CD4-positive, alpha-beta T cell treated with Interleukin-12 subunit alpha and Interleukin-12 subunit beta, for 1 hour (primary cell): ENCODE measurements at places on chromosomes 4 and X.

DNA sequence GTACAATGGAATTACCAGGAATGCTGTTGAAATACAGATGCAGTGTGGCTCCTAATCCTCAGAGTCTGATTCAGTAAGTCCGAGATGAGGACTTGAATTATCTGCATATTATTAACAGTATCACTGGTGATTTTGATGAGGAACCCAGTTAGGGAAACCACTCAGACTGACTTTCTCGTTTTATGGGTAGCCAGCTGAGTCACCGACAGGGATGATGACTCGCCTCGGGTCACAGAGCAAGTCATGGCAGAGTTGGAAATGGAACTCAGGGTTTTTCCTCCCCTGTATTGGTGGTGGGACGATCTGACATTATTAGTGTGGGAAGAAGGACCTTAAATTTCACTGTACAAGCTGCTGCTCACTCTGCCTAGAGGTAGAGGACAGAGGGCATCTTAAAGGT is 51.3 kb downstream of the RTL9 start:
- DNase-seq: no peak

GRCh38 chrX:97389761-97390192 is 506.1 kb downstream of the RPA4 start:
- DNase-seq: no peak

DNA sequence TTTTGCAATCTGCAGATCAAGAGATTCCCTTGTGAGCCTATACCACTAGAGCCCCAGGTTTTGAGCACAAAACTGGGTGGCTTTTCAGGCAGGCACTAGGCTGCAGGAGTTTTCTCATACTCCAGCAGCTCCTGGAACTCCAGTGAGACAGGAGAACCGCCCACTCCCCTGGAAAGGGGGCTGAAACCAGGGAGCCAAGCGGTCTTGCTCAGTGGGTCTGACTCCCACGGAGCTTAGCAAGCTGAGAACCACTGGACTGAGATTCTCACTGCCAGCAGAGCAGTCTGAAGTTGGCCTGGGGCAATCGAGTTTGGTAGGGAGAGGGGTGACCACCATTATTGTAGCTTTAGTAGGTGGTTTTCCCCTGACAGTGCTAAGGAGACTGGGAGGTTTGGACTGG is 313.8 kb upstream of the TEX13C start:
- DNase-seq: no peak

GRCh38 chrX:48753708-48754228 is 7.8 kb upstream of the GLOD5 start:
- no peak for DNase-seq

DNA sequence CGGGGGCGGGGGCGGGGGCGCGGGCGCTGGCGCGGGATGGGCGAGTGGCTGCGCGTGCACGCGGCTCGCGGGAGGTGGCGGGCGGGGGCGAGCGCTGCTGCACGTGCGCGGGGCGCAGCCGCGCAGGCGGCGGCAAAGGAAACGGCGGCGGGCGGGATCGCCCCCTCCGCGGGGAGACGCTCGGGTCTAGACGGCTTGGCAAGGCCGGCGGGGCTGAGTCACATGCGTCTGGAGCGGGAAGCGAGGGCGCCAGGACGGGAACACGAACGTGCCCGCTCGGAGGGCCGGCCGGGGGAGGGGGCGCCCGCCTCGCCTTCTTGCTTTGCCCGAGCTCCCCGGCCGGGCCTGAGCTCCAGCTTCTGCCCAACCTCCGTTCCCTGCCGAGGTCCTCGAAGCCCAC is 4.3 kb upstream of the HAUS7 start:
- DNase-seq: peak; percentile 59

DNA sequence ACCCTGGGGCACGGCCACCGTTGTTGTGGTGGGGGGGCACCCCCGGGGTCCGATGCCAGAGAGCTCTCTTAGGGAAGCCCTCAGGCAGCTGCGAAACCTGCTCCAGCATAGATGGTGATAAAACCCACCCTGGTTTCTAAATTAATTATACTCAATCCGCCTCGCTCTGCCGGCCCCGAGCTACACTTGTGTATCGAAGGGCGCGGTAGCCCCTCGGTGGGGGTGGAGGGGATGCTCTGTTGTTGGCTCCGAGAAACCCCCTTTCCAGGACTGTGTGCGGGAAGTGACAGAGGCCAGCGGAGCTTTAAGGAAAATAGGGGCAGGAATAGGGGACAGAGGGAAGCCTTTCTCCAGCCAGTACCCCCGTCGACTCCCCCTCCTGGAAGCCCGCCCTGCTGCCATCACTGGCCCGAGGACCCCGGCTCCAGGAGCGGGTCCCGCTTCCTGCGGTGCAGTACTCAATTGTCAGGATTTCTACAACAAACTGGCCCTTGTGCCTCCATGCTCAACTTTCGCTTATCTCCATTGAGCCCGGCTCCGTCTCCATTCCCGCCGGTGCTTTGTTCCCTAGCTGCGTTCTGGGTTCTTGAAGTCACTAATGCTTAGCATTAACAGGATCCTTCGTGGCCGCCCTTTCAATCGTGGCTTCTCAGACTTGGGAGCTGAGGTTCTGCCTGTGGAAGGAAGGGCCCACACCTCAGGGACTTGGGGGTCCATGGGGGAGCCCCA is 408.2 kb downstream of the BCOR start:
- no peak for DNase-seq

GRCh38 chr4:55838356-55838755 is 15.1 kb upstream of the EXOC1 start:
- DNase-seq: no peak

DNA sequence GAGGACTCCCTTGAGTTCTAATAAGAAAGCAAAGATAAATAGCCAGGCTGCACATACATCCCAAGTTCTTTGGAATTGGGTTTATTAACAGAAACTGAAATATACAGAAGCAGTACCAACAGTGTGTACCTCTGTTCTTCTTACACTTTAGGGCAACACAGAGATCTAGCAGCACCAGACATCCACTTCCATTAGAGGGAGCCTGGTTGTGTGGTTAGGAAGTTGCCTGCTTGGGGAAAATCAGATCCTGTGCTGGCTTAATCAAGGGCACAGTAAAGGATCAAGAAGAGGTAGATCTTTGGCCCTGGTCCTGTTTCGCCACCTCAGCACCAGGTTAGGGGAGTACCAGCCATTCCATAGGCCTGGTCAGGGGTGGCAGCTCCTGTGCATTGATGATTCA is 231.1 kb upstream of the ARHGAP24 start:
- DNase-seq: no peak

GRCh38 chrX:130025256-130025655 is 42.8 kb downstream of the BCORL1 start:
- DNase-seq: no peak

DNA sequence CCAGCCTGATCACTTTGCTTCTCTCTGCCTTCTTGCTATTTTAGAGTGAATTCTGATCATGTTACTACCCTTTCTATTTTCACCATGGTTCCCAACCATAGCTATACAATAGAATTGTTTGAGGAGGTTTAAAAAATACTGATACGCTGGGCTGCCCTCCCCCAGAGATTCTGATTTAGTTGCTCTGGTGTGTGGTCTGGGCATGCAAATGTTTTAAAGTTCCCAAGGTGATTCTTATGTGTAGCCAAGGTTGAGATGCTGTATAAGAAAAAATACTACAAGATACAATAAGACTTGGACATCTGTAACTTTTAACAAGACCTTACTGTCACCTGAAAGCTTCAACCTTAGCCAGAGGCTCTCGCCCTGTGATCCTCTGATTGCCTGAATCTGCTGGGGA is 22.2 kb upstream of the INTS6L start:
- DNase-seq: no peak

DNA sequence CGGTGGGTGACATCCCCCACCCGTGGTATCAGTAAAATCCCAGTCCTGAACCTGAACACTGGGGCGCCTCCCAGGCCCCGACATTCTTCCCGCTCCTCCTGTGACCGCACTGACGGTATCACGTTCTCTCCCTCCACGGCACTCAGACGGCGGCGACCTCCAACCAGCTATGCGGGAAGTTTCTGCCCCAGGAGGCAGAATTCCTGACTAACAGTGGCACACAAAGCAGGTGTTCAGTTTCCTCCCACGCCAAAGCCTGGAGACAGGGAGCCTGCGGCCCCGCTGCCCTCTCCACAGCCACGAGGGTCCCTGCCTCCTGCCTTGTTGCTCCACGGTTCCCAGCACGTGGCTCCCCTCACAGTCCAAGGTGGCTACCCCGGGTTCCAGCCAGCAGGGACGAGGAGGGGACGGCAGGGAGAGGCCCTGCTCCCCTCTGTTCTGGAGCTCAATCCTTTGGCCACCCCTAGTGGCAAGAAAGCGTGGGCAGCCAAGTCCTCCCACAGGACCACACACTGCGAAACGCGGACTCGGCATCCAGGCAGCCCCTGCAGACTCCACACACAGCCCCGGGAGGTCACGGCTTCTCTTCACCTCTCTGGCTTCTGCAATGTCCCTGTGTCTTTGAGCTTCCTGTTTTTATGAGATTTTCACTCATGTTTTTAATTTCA is 15.2 kb downstream of the CTBP1 start:
- DNase-seq: no peak

GRCh38 chrX:37922928-37923327 is 75.6 kb upstream of the DYNLT3 start:
- DNase-seq: no peak

- DNase-seq: no peak
Observed at GRCh38 chrX:132918523-132918922, 39.9 kb downstream of the HS6ST2 start.
